ENCODE measurements at places on chromosomes 4 and X.

GRCh38 chrX:123425904-123426303 lies 241.8 kb downstream of the GRIA3 start:
- no peak for DNase-seq

DNA sequence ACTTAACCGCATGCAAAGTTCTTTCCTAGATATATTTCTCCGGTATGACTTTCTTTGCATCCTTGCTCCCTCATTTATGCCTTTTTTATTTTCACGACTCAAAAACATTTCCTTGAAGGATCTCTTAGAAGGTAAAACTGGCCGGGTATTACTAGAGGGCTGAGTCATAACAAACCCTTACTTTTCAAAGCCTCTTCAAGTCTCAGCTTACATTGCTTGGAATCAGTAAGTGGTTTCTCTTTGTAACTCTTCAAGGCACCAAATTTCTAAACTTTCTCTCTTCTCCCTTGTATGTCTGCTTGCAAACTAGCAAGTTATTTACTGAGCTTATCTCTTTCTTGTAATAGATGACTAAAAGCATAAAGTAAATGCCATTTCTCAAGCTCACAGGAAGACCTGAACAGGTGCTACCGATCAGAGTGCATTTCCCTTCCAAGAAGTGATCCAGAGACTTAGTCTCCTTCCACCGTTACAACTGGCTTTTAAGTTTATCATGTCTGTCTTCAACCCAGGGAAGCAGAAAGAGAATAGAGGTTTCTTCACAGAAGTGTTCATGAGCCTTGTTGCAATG lies 75.5 kb downstream of the ANXA10 start:
- DNase-seq, result no peak

DNA sequence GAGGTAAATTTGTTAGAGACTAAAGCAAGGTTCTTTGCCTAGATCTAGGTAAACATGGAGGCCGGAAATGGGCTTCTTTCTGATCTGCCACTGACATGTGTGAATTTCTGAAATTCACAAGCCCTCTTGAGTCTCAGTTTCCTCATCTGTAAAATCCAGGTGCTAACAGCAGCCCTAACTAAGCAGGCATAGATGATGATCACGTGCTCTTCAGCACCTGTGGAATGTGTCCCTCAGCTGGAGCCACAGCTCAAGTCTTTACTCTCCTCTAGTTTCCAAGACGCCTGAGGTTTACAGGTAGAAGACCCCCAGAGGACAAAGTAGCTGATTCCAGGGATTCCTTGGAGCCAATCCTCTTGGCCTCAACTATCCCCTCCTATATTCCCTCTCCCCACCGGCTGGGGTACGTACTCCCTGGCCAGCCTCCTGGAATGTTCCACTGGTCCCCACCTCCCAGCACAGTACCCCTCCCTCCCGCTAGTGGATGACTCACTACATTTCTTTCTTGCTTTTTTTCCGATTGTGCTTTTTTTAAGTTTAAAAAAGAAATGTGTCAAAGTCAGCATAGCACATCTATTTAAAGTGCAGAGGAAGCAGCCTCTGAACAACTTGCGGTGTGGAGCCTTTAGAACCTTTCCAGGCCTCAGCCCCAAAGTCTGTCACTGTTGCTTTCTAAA lies 98.4 kb downstream of the PHKA2 start:
- DNase-seq, result no peak

GRCh38 chr4:13396161-13396560 lies 88.0 kb downstream of the RAB28 start:
- DNase-seq, result no peak

- peak; percentile 33 for DNase-seq
These were observed 1.0 kb upstream of the ARHGAP4 start for GRCh38 chrX:153926858-153927671.

DNA sequence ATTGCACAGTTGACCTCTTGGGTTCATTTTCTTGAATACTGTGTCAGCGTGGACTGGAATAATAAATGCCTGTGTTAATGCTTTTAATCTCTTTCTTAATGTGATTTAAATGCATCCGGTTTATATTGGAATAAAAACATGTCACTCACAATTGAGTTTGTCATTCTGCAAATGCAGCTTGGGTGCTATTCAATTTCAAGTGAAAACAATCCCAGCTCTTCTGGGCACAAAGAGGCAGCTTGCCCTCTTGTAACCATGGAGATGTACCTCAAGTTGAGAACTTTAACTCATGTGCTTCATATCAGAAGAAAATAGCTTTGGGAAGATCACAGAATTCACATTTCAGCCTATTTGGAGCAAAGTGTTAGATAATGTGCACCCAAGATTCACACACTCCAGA lies 355.7 kb upstream of the GNPDA2 start:
- DNase-seq, result no peak

DNA sequence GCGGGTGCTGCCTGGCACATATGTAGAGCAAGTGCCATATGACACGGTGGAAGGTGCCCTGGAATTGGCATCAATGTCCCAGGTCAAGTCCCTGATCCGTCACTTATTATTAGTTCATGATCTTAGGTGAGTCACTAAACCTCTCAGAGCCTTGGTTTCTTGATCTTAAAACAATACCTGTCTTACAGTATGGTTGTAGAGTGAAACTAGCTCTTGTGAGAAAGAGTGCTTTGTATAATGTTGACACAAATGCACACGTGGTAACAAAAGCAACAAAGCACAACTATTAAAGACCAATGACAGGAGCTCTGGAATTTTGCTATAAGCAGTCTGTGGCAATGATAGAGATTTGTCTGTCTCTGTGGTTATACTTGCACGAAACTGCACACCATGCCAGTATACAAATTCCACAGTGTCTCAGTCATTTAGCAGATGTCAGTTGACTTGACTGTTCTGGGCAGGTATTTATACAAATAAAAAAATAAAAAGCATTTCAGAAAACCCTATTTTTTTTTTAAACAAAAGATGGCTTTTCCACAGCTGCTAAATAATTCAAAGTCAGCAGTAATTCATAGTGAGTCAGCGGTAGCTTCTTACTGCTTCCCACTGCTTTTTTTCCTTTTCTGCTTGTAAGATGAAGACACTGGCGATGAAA lies 19.7 kb upstream of the ACSL1 start:
- peak; percentile 29 for DNase-seq

DNA sequence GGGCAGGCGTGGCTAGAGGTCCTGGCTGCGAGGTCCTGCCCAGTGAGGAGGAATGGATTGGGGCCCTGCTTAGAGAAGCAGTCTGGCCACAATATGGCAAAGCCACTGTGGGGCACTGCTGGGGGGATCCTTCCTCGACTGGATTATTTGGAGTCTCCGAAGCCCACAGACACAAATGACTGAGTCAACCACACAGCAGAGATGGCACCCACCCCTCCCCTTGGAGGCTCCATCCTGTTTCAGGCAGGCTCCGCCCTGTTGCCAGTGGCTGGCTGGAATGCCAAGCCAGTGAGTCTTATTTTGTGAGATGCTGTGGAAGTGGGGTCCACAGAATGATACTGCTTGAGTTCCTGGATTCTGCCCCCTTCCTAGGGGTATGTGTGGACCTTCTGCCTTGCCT lies 363.9 kb downstream of the PPP1R2C start:
- DNase-seq, result no peak

GRCh38 chrX:115232933-115233496 lies 881 bp downstream of the LRCH2 start:
- peak; percentile 4 for DNase-seq

DNA sequence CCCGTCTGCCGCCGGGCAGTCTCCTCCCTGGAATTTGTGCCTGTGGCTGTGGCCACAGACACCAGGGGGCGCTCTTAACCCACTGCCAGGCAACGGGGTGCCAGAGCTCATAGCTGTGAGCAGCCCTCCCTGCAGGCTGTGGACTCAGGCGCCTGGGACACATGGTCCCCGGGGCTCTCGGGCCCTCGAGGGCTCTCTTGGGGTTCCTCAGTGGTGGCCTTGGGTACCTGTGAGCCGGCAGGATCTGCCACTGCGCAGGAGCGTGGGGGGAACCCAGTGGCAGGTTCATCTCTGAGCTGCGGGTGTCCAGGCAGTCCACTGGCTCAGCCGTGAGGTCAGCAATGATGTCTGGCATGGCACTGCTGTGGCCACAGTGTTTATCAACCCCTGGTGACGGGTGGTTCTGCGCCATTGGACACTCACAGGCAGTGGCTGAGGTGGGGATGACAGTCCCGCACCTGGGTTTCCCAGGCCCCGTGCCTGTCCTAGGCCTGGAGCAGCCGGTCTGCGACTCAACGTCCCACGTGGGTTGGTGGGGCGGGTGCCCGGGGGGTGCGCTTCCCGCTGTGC lies 37.2 kb downstream of the PCGF3 start:
- DNase-seq, result peak; percentile 59

- DNase-seq, result no peak
These were observed 11.2 kb upstream of the CXCR3 start for GRCh38 chrX:71629467-71629866.

DNA sequence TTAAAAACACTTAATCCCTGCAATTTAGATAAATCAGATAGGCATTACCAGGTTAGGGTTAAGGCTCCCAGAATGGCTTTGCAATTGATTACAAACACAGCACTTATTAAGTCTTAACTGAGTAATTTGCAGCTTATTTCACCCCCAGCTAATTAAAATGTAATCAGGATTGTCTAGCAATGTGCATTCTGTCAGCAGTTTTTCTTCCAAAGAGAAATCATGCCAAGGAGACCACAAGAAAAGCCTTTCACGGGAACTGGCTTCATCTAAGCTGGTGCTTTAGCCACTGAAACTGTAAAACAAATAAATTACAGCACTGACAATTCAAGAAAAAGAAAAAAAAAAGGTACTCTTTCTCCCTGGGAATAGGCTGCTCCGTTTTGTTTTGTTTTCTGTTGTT lies 2.1 kb downstream of the ANOS1 start:
- DNase-seq, result no peak

DNA sequence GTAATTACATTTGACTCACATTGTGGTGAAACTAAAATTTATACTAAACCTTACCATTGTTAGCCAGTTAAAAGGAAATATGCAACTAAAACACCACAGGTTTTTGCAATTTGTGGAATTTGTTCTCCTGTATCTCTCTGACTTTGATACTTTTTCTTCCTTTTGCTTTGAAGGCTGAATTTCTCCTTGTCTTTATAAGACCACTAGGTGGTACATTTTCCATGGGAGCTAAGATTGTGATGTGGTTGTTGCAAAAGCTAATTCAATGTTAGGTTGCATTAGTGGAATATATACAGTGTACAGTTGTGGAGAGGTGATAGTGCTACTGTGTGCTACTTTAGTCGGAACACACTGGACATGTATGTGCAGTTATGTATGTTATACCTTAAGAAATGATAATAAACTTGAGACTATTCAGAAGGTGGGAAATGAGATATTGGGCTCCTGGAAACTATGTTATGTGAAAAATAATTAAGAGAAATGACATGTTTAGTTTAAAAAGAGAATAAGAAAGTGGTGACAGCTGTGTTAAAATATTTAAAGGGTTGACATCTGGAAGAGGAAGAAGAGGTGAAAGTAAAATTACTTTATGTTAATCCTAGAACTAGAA lies 70.3 kb downstream of the ARL9 start:
- peak; percentile 35 for DNase-seq
